ENCODE measurements at places on chromosomes 4 and X.

DNA sequence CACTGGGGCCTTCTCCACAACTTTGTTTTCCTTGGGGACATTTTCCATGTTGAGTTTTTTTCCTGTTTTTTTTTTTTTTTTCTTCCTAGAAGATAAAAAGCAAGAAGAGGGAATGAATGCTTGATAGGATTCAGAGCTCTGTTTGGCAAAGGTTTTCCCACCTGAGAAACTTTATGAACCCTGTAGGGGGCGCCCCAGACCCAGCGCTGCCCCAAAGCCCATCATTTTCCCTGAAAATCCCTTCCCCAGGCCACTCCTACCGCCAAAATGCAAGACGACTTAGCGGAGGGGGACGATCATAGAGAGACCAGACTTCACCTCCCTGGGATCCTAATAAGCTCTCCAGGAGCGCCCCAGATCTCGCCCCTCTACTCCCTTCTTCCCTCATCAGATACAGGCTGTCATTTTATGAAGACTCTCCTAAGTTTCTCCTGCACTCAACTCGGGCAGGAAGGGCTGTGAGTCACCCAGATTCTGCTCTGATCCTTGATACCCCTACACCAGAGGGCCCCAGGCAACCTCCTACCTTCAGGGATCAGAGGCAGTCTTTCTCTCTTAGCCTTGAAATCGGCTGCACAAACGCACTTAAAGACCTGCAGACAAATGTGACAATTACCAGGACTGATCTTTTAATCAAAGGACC, 1.4 kb downstream of the BEX5 start:
- DNase-seq, result no peak

- DNase-seq, result no peak
Observed at GRCh38 chr4:54913751-54914526, 211.5 kb downstream of the KDR start.

DNA sequence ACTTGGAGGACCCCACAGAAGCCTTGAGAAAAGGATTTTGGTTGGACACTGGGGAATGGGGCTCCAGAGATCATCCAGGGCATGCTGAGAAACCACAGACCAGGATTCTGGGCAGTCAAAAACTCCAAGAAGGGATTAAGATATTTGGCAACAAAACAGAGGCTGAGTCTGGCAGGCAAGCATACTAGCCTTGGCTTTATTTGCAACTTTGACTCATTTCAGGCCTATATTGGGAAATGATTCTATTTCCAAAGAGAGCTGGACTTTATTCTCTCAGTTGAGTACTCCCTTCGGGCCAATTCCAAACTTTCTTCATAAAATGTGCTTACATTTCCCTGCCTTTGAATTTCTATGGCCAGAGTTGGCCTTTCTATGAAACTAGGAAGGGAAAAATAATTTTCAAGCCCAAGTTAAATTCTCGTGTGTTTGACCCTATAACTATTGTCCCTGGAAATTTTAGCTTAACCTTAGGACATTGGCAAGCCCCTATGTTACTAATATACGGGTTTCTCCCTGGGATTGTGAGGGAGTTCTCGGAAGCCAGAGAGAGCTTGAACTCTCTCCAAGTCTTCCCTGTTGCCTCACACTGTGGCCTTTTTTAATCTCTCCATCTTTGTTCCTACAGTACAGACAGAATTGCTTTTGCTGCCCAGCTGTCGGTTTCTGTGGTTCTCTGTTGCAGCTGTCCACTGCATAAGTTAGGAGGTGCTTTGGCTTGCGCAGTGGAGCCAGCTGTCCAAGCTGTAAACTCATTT, 112.6 kb upstream of the FAM9A start:
- DNase-seq, result no peak

- no peak for DNase-seq
Observed at GRCh38 chr4:46931981-46932380, 22.9 kb upstream of the COX7B2 start.

DNA sequence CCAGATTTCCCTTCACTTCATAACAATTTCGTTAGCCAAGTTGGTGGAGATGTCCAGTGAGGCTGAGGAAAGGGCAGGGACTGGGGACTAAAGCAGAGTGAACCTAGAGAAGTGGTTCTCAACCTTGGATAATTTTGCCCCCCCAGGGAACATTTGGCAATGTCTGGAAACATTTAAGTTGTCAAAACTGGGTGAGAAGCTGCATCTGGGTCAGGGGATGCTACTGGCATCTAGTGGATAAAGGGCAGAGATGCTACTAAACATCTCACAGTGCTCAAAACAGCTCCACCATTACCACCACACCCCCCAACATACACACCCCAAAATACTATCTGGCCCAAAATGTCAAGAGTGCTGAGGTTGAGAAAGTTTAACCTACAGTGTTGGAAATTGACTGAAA, 32.0 kb upstream of the FGF16 start:
- DNase-seq, result no peak

DNA sequence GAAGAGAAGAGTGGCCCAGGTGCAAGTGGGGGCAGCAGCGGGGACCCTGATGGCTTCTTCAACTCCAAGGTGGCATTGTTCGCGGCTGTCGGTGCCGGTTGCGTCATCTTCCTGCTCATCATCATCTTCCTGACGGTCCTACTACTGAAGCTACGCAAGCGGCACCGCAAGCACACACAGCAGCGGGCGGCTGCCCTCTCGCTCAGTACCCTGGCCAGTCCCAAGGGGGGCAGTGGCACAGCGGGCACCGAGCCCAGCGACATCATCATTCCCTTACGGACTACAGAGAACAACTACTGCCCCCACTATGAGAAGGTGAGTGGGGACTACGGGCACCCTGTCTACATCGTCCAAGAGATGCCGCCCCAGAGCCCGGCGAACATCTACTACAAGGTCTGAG, 11.4 kb downstream of the EFNB1 start:
- DNase-seq, result no peak

- DNase-seq, result no peak
Observed at GRCh38 chrX:131789664-131790063, 233.4 kb upstream of the STK26 start.

- no peak for DNase-seq
Observed at GRCh38 chr4:41542526-41543275, 4.7 kb downstream of the LIMCH1 start.

DNA sequence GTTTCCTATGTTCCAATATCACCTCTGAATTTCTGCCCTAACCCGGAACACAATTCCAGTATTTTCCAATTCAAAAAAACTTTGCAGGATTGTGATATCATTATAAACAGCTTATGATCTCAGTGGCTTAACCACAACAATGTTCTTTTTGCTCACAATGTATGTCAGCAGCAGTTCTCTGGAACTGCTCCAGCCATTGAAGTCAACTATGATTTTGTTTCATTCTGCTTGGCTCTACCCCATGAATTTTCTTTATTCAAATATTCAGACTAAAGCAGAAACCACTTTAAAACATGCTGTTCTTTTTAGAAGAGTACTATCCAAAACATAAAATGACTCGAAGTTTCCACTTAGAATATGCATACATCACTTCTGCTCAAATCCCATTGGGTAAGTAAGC, 1611.1 kb downstream of the ARAP2 start:
- DNase-seq, result no peak
